Stimulated activated CD4-positive, alpha-beta T cell treated with anti-CD3 and anti-CD28 coated beads, Interleukin-1b, Interleukin-23, amount 100 ng/mL, for 4 hours (primary cell): ENCODE measurements at places on chromosomes 4 and X.

DNA sequence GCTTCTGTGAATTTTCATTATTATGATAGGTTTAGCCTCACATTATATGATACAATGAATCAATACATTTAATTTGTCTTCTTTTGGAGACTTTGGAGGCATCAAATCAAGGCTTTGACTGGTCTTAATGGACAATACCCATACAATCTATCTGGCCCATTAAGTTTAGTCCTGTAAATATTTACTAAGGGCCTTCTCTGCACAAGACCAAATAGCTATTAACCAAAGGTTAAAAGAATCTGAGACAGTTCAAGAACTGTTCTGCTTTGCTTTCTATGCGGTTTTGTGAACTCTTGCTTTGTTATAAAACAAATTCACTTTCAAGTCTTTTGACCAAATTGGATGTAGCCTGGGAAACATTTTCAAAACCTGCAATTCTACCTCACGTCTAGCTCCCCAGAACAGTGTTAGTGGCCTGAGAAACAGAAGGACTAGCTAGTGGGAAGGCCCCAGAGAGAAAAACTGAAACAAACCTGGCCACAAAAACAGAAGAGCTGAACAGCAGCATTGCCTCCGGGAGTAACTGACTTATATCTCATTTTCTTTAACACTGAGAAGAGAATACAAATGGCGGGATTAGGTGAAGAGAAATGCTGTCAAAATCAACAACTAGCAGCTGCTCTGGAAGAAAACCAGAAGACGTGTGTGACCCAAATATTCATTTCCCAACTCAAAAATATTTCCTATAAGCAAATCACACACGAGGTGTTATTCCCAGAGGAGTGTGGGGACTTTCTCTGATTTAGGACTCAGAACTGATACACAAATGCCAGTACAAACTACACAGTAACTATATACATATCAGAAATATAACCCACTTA lies 548 bp downstream of the TLR1 start:
- no peak for DNase-seq

DNA sequence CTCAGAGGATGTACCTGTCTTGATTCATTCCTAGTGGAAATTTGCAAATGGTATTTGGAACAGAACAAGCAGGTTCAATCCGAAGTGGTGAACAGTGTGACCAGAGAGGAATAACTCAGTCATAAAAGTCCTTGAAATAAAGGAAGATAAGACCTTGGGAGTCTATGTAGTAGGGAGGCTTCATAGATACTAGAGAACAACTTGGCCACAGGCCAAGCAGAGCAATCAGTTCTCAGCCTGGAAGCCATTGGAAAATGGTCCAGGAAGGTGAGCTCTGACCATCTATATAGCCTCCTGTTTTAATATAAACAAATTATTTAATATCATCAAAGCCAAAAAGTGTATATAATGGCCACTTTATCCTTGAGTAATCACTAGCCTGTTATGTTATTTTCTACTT lies 11.3 kb downstream of the TXK start:
- no peak for DNase-seq

DNA sequence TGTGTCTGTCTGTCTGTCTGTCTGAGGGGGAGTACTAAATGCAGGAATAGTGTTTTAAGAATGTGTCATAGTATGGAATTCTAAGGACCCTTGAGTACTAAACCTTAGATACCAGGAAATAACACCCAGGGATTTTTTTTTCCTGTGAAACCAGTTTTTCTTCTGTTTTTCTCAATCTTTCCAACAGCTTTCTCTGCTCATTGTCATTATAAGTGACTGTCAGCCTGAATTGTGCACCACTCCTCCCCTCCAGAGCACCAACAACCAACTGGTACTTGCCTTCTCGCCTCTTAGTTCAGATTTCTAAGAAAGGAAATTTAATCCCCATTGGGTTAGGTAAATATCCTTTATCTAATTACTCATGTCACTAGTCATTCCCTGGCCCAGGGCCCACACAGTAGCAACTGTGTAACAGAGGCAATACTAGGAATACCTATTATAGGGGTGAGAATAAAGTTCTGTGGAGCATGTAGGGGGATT lies 320.6 kb downstream of the ADGRL3 start:
- no peak for DNase-seq

- no peak for DNase-seq
Measured at GRCh38 chr4:68141852-68142251, 12.2 kb upstream of the TMPRSS11F start.

DNA sequence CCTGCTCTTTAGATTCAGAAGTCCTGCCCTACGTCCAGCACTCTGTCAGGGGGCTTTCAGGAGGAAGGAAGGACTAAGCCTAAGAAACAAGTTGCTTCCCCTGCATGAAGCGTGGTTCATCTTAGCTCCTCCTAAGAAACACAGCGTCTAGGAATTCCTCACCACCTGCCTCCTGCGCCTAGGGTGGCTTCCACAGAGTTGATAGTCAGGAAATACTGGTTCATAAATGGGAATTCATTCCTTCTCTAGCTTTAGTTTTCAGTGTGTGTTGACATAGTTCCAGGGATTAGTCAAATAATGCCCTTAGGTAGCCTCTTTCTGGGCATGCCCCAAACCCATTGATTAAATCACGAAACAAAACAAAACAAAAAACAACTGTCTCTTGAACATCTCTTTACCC lies 1.7 kb upstream of the MXRA5 start:
- DNase-seq, result no peak
